Stimulated activated CD4-positive, alpha-beta T cell treated with anti-CD3 and anti-CD28 coated beads, Interleukin-15, amount 100 ng/mL, for 1 hour (primary cell): ENCODE measurements at places on chromosomes 12 and 14.

DNA sequence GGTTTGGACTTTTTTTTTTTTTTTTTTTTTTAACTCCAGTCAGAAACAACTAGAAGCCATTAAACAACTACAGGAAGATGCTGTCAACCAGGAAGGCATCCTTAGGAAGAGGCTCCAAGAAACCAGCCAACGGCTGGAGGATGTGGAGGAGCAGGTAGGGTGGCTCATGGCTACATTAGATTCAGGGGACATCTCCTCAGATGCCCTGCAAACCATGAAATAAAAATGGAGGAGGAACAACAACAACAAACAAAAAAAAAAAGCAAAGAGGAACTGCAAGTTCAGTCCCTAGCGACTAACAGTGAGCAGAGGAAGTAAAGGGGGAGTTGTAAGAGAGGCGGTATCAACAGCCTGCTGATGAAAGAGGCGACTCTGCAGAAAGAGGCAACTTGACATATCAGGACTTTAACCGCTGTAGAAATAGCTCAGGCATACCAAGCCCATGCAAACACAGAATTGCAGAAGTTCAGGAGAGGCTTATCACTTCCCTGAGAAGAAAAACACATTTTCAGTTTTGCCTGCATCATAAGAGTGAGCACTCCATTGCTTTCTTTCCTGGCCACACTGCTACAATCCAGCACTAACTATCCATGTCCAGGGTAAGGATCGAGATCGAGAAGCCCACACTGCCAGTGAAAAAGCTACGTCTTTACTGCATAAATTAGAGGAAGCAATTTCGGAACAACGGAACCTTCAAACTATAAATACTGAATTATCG, 103.5 kb upstream of the BCAT1 start:
- DNase-seq: peak; percentile 3

DNA sequence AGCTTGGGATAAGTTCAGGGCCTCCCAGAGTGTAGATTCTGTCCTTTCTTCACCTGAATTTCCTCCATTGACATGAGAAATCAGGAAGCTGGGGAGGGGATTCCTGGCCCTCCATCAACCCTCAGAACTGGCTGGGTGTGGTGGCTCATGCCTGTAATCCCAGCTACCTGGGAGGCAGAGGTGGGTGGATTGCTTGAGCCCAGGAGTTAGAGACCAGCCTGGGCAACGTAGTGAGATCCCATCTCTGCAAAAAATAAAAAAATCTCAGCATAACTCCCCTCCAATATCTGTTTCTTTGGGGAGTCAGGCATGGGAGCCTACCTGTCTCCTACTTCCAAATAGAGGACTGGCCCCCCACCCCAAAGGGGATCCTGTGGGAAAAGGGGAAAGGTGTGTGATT, 59.8 kb upstream of the TBX3 start:
- DNase-seq: no peak

- no peak for DNase-seq
These were observed 73.4 kb upstream of the DDHD1 start for GRCh38 chr14:53226553-53226952.

DNA sequence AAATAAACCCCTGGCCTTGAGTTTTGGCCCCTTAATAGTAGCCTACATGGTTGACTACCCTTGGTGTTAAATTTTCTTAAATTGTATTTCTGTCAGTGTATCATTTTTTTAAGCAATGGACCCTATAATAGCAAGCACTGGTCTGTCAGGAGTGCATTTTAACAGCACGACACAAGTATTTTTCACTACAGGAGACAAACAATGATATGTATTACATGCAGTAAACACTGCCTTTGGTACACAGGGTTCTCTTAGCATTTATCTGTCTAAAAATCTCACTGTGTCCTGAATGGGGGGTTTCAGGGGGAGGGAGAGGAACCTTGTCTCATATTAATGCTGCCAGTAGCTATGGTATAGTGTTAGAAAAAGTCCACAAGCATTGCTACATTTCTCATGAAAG, 18.4 kb downstream of the LMO3 start:
- DNase-seq: no peak

GRCh38 chr12:52526511-52526951, 6.3 kb upstream of the KRT5 start:
- DNase-seq: no peak

GRCh38 chr14:81963846-81964245, 430.2 kb upstream of the SEL1L start:
- DNase-seq: no peak

- DNase-seq: no peak
These were observed 193.6 kb downstream of the SLC41A2 start for GRCh38 chr12:104764225-104765091.

DNA sequence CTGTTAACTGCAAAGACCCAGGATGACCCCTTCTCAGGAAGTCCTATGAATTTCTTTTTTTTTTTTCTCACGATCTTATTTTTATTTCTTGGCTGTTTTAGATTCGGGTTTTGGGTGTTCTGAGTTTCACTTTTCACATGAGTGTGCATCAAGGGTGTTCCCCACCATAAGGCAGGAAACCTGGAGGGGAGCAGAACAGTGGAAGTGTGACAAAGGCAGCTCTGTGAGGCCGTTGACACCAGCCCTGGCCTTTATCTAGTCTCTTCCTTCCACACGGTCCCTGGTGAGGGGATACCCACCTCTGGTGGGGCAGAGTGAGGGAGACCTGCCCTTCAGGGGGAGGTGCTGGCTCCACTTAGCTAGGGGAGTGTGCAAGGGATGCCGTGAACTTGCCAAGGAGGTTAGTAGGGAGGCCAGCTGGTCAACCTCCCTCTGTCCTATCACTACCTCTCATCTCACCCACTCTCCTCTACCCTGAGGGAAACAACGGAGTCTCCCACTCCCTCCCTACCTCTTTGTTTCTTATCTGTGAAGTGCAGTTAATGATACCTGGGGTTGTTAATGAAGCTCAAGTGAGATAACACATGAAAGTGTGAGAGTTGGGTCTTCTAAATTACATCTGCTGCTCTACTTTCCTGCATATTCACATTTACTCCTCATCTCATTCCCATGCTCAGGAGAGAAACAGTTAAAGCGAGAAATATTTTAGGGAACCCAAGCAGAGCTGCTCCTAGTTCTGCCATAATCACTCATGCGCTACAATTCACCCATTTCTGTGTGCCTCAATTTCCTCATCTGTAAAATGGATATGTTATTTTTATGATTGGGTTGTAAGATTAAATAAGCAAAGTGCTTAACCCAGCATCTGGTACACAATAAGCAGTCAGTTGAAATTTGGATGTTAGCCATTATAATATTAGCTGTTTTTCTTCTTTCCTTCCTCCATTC, 4.4 kb upstream of the GALNT6 start:
- DNase-seq: no peak

DNA sequence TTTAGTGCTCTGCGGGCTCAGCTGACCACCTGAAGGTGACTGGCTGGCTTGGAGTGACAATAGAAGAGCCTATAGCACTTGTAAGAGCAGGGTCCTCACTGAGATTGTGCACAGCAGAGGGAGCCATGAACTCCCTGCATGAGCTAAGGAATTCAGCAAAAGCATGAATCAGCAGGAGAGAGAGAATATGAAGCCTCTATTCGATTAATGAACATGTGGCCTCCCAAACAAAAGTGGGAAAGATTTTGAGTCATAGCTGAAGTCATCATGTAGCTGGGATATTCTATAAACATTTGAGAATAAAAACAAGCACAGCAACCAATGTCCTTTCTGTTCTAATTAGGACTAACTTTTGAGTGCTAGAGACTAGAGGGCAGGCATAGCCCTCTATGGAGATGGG, 626.6 kb downstream of the DIO2 start:
- DNase-seq: no peak

- DNase-seq: no peak
These were observed 119.2 kb downstream of the TBC1D30 start for GRCh38 chr12:64943686-64944085.

DNA sequence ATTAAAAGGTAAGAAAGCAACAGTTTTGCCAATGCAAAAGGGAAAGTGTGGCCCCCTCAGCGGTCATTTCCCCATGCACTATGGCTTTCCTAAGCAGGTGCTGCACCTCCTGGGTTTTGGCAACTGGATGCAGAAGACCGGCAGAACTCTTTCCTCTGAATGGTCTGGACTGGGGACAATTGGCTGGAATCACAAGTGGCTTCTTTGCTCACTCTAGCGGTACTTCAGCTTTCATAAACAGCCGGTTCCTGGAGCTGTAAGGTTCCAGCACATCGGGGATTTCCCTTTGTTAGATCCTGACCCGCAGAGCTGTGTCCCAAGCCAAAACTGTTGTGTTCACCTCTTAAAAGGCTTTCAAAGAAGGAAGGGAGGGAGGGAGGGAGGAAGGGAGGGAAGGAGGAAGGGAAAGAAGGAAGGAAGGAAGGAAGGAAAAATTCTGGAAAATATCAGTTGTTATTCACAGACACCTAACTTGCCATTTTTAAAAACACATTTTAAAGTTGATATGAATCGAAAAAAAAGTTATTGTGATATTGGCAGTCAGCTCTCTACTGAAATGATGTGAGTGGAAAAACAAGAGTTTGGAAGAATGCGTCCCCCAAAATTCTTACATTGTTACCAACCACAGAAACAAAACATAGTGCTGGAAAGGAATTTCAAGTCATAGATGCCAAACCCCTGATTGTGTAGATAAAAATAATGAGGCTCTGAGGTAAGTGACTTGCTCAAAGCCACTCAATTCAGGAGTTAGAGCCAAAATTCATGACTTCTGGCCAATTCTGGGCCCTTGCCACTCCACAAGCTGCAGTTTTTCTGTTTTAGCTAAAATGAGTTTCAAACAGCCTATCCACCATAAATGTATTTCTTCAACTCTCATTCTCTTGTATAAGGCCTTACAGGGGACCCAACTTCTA, 220.6 kb upstream of the HMGA2 start:
- no peak for DNase-seq

DNA sequence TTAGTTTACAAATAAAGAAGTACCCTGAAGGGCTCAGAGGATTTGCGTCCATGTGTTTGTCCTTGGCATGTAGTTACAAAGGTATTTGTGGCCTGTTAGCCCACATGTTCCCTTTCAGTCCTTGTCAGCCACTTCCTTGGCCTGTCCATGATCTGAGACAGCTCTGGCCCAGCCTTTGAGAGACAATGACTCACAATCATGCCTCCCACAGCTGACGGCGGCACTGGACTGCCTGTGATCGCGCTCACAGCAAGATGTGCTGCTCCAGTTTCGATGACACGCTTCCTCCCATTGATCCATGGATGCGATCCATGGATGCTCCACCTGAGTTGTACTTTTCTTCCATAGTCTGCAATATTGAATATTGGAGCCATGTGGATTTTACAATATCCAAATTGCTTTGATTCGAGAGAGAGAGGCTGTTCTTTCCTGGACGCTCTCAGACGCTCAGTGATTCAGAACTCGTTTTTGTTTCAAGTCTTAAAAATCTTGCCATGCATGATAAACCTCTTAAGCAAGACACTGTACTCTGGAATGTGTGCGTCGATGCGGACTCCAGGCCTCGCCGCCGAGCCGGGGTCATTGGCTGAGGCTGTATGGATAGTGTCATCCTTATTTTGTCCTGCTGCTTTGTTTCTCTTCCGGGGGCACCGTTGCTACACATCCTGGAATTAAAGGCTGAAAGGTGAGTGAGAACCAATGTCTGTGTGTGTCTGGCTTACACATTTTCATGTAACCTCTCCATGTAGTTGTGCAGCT, 220.1 kb downstream of the GLT1D1 start:
- DNase-seq: no peak

- DNase-seq: no peak
These were observed 59.9 kb downstream of the TMCC3 start for GRCh38 chr12:94590428-94590827.

GRCh38 chr14:53304726-53305381, 151.7 kb upstream of the DDHD1 start:
- DNase-seq: no peak

- DNase-seq: no peak
These were observed 46.8 kb upstream of the OR5AU1 start for GRCh38 chr14:21202463-21203358.

- no peak for DNase-seq
These were observed 33.7 kb upstream of the ALG10B start for GRCh38 chr12:38282886-38283285.

DNA sequence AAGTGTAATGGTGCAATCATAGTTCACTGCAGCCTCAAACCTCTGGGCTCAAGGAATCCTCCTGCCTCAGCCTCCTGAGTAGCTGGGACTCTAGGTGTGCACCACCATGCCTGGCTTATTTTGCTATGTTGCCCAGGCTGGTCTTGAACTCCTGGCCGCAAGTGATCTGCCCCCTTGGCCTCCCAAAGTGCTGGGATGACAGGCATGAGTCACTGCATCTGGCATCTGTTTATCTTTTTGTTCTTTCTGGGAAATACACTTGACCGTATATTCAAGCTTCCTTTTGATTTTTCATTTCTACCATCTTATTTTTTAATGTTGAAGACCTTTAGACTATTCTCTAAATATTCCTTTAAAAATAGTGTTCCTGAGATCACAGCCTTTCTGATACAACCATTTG, 82.4 kb upstream of the OSBPL8 start:
- no peak for DNase-seq

- no peak for DNase-seq
These were observed 119.0 kb upstream of the CPSF6 start for GRCh38 chr12:69120354-69120753.

- DNase-seq: no peak
These were observed at the start of gene GALNT16 for GRCh38 chr14:69259527-69260189. Gene GALNT16, plus strand, starts transcription at chr14:69260158. Its CDS starts 133 bp downstream, at chr14:69260291.

- no peak for DNase-seq
These were observed 193.0 kb downstream of the CRADD start for GRCh38 chr12:93870020-93870795.

DNA sequence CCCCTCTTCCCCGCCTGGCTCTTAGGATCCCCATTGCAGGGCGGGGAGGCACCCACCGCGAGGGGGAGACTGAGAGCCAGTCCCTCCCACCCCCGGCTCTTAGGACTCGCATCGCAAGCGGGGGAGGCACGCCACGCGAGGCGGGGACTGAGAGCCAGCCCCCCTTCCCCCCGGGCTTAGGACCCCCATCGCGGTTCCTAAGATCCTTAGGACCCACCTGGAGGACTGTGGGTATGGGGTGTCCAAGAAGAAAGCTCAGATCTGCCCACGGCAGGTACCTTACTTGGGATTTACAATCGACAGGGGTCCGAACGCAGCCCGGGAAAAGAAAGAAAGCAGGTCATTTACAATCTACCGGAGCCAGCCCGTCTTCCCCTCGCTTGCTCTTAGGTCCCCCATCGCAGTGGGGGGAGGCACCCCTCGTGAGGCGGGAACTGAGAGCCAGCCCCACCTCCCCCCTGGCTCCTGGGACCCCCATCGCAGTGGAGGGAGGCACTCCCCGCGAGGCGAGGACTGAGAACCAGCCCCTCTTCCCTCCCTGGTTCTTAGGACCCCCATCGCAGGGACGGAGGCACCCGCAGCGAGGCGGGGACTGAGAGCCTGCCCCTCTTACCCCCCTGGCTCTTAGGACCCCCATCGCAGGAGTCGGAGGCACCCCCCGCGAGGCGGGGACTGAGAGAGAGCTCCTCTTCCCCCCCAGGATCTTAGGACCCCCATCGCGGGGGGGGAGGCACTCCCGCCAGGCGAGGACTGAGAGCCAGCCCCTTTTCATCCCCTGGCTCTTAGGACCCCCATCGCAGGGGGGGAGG, 43.7 kb downstream of the DDX11 start:
- DNase-seq: peak; percentile 29

DNA sequence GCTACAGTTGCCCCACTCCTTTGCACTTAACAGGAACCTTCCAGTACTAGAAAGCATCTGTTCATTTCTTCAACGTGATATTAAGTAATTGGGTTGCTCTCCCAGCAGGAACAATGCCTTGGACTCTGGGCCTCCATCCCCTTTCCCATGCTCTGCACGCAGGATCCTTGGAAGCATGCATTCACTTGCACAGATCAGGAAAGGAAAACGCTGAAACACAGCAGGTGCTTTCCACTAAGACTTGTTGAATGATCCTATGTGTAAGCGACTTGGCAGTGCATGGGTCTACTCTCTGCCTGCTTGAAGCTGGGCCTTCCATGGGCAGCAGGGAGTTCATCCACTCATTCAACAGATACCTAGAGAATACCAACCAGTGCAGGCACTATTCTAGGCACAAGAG, 2.3 kb downstream of the LTBP2 start:
- DNase-seq: no peak
